LHCN-M2 (cell line): ENCODE measurements at places on chromosomes 11 and 22.
A peak's percentile ranks its signal among the peaks of the same experiment; 100 is the strongest.

DNA sequence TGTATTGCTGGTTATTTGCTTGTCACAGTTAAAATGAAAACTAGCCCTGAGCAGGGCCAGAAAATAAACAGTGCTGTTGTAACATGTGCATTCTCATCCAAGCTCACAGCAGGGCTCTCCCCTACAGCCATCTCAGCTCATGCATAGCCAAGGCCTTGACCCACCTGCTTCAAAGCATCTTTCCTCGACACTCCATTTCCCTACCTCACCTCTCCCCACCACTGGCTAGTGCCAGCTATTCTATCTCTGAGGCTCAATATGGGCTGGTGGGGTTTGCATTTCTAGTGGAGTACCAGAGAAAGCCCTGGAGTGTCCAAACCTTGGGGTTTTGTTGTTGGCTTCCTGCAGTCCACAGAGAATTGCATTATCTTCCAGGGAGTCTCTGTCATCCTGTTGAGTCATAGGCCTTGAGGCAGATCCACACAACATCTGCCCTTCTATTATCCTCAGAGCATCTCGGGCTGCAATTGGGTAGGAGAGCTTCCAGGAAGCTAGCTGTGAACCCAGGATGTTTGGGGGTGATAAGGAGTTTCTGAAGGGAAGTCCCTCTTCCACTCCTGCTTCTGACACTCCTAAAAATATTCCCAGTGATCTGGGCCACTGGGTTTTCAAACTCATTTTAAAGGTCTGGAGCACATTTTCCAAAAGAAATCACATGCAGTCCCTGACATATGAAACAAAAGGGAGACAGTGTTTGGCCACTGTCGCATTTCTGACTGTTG is 36.1 kb upstream of the AMOTL1 start:
- peak; percentile 80 for DNase-seq

GRCh38 chr11:132846075-132846474 is 686.2 kb downstream of the OPCML start:
- DNase-seq, result no peak

GRCh38 chr11:95802806-95803205 is 12.5 kb downstream of the CEP57 start:
- DNase-seq, result no peak

DNA sequence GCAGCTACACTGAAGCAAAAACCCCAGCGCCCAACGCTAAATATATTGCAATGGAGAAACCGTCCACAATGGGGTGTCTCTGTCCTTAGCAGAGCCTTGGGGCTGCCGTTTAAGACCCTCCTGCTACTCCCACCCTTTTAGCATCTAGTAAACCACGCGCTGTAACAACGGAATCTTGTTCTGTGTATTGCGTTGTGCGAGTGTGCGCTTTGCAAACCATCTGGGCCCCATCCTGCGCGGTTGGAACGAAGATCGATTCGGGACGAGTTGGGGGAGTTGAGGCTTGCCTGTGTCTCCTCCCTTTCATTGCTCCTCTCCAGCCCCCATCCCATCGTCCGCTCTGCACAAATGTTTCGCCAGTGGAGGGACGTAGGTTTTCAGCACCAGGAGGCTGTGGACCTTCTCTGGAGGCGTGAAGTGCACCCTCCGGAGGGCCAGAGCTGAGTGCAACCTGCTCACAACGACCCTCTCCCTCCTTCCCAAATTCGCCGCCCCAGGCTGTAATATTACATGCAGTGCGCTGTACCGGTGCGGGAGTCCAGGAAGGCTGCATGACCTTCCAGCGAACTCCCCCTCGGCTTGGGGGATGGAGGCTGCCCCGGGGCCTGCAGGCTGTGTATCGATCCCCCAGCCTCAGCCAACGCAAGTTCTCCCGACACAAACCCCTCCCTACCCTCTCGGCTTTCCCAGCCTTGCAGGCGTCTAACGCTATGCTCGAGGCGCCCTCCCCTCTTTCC is 1.6 kb upstream of the KMT2A start:
- DNase-seq, result peak; percentile 46

DNA sequence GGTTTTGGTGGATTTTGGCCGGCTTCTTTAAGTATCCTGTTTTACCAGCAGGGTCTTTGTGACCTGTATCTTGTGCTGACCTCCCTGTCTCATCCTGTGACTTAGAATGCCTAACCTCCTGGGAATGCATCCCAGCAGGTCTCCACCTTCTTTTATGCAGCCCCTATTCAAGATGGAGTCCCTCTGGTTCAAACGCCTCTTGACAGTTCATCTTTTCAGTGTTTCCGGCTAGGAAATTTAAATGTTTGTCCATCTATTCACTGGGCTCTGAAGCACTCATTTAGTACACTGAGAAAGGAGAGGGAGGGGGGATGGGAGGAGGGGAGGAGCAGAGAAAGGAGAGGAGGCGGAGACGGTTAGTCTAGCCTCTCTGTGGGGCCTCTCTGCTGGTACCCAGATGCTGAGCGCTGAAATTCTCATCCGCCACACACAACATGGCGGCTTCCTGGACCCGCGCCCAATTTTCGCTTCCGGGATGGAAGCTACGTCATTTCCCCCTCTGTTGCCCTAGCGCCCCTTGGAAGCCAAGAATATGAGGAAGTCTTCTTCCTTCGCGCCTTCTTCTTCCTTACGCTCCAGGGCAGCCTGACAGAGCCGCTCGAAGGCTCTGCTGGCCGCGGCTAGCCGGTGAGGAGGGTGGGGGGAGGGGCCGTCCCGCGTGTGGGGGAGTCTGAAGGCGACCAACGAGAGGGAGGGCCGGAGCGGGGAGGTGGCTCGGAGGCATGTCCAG is 69.0 kb upstream of the SYT13 start:
- peak; percentile 34 for DNase-seq

- no peak for DNase-seq
Observed at GRCh38 chr11:17828311-17828751, 93.8 kb downstream of the KCNC1 start.

- DNase-seq, result no peak
Observed at GRCh38 chr22:35381424-35382009, 621 bp downstream of the HMOX1 start.

- no peak for DNase-seq
Observed at GRCh38 chr11:62816557-62816956, 11.3 kb upstream of the NXF1 start.

GRCh38 chr11:116641561-116642045 is 131.2 kb downstream of the BUD13 start:
- no peak for DNase-seq

GRCh38 chr22:22060200-22061084 is 77.9 kb upstream of the TOP3B start:
- DNase-seq, result peak; percentile 33

- no peak for DNase-seq
Observed at GRCh38 chr11:123801765-123802164, 4.4 kb downstream of the OR6M1 start.

DNA sequence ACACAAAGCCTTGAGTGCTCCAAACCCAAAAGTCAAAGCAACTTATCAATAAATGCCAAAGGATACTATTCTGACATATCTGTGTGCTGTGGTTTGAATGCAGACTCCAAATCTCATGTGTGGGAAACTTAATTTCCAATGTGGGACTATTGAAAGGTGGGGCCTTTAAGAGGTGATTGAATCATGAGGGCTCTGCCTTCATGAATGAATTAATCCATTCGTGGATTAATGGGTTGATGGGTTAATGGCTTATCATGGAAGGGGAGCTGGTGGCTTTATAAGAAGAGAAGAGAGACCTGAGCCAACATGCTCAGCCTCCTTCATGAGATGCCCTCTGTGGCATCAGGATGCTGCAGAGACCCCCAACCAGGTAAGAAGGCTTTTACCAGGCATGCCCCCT is 16.8 kb upstream of the ZNF280A start:
- DNase-seq, result no peak

DNA sequence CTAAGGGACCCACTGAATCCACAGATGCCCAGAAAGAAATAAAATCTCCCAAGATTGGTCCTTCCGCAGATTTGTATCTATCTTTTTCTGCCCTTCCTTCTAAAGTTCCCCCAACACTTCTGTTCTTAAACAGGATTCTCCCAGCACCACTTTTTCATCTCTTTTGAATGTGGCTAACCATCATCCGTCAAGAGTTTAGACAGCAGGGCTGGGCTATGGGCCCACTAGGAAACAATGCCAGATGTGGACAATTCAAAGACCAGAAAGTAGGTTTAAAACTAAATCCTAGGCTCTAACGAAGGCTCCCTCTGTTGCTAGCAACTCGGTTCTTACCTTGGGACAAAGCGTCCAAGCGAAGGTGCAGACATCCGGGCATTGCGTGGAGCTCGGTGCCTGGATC is 100.0 kb downstream of the AMBRA1 start:
- DNase-seq, result no peak

- DNase-seq, result peak; percentile 29
Observed at GRCh38 chr11:109993786-109994185, 99.4 kb upstream of the ZC3H12C start.

- no peak for DNase-seq
Observed at GRCh38 chr11:118128310-118128709, 24.3 kb downstream of the SCN4B start.

GRCh38 chr22:40050258-40050657 is 55.5 kb downstream of the FAM83F start:
- DNase-seq, result no peak

DNA sequence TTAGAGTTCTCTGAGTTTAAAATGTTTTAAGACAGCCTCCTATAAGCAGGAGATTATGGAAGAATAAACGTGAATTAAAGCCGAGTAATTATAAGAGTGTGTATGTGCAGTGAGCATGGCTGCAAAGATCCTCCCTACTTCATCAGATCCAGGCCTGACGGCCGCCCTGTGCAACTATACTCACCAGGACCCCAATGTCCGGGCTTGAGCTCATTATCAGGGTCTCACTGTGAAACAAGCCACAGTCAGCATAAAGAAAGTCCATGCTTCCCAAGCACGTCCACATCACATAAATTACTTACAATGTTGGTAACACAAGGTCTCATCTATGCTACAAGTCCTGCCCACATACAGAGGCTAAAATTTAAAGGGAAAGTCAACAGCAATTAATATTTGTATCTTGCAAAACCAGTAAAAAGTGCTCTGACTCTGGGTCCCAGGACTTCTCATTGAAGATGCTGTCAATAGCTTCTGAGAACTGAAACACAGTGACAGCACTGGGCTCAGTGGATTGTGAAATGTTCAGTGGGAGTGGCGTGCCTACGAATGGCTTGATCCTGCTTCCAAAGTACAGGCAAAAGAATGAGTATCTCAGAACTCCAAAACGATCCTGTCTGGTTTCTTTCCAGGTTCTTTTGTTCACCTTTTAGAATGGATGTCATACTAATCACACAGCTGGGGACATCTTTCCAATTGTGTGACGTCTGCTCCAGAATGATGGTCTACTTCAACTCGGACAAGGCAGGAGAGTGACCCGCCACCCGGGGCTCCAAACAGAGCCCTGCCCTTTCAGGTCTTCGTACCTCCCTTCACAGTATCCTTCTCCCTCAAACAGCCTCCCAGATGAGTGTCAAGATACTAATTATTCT is 72.1 kb upstream of the ARFGAP3 start:
- peak; percentile 52 for DNase-seq

- peak; percentile 73 for DNase-seq
Observed at GRCh38 chr11:128424851-128425285, 162.5 kb downstream of the ETS1 start.

DNA sequence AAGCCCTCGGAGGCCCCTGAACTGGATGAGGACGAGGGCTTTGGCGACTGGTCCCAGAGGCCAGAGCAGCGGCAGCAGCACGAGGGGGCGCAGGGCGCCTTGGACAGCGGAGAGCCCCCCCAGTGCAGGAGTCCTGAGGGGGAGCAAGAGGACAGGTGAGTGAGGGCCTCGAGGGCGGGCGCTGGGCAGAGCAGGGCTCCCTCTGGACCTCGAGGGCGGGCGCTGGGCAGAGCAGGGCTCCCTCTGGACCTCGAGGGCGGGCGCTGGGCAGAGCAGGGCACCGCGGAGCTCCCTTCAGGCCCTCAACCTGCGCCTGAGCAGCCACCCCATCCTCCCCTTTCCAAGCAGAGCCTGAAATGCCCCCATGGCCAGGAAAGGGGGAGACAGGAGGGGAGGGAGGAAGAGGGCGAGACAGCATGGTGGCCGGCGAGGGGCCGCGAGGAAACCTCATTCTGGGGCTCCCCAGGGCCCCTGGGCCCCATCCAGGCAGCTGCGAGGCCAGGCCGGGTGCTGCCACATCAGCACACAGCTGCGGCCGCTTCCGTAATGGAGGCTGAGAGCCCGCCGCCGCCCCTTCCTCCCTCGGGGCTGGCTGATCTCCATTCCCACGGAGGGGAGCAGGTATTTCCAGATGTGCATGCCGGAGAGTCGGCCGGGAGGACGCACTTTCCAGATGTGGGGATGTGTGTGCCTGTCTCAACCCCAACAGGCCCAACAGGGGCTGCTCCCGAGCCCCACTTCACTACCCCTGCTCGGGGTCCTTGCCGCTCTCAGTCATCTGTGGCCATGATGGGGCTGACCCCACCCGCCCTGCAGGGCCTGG is 10.0 kb downstream of the PRR33 start:
- DNase-seq, result no peak

DNA sequence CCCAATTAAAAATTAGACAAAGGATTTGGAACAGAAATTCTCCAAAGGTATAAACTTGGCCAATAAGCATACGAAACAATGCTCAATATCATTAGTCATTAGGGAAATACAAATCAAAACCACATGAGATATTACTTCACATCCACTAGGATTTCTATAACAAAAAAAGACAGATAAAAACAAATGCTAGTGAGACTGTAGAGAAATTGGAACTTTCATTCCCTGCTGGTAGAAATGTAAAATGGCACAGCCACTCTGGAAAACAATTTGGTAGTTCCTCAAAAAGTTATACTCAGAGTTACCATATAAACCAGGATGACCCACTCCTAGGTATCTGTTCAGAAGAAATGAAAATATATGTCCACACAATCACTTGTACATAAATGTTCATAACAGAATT is 71.6 kb downstream of the RPL27A start:
- DNase-seq, result no peak
